Fibroblast of mammary gland (primary cell): ENCODE measurements at places on chromosomes 3 and 15.

- DNase-seq = no peak
Measured at GRCh38 chr3:65497846-65498245, 540.9 kb downstream of the MAGI1 start.

GRCh38 chr15:33716025-33716424 lies 252.3 kb upstream of the CHRM5 start:
- no peak for DNase-seq

DNA sequence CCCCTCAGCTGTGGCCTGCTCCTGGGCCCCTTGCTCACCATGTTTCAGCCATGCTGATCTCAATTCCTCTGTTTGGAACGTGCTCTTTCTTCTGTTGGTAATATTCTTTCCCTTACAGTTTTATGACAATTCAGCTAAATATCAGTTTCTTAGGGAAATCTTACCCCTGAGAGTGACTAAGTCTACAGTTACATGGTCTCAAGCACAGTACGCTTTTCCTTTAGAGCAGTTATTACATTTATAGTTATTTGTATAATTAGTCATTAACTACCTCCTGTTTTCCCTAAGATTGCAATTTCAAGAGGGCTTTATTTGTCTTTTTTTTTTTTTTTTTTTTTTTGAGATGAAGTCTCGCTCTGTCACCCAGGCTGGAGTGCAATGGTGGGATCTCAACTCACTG lies 23.5 kb downstream of the C3orf62 start:
- DNase-seq = no peak

DNA sequence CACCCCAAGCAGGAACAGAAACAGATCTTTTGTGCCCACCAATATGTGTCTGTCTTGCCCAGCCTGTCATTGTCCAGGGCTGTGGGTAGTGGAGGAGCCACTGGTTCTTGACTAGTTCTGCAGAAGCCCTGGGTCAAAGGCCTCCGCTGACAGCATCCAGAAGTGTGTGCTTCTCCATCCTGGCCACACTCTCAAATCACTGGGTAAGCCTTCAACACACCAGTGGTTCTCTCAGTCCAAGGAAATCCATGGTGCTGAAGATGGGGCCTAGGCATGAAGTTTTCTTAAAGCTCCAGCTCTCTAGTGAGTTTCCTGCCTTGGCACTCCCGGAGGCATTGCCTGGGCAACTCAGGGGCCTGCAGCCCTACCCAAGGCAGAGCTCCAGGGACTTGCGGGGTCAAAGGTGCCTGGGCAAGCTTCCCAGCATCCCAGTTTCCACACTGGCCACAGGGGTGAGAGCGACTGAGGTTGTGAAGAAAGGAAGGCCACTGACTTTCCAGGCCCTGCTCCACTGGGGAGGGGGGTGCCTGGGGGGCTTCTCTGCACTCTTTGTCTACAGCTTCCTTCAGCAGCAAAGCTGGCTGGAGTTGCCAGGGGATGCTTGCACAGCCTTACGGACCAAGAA lies 37.9 kb upstream of the RPL32 start:
- DNase-seq = no peak

- no peak for DNase-seq
Measured at GRCh38 chr15:64044300-64045100, 1.8 kb downstream of the DAPK2 start.

GRCh38 chr3:19065027-19065426 lies 83.3 kb upstream of the KCNH8 start:
- no peak for DNase-seq

GRCh38 chr3:24662449-24663345 lies 168.0 kb upstream of the THRB start:
- no peak for DNase-seq

GRCh38 chr3:179865861-179866505 lies 170.8 kb downstream of the PEX5L start:
- DNase-seq = no peak

- no peak for DNase-seq
Measured at GRCh38 chr3:46276497-46277099, 34.3 kb downstream of the CCR3 start.
